ENCODE measurements at places on chromosomes 1 and 21. TPM values are rescaled to one million over a fixed set of nuclear protein-coding genes. Genes with fewer than 3 reads are reported as not detected.

Gene VCAM1
- total RNA-seq = not detected

- H3K27me3 ChIP-seq = no peaks in the 10 kb centered on the region
- H3K4me3 ChIP-seq = no peak overlapping the region
- no peaks in the 10 kb centered on the region for H3K36me3 ChIP-seq
- H3K27ac ChIP-seq = no peak overlapping the region
- peaks cover 22% of the 10 kb centered on the region for H3K4me1 ChIP-seq
These were observed 820 bp upstream of the TTF2 start for GRCh38 chr1:117059334-117059677.

DNA sequence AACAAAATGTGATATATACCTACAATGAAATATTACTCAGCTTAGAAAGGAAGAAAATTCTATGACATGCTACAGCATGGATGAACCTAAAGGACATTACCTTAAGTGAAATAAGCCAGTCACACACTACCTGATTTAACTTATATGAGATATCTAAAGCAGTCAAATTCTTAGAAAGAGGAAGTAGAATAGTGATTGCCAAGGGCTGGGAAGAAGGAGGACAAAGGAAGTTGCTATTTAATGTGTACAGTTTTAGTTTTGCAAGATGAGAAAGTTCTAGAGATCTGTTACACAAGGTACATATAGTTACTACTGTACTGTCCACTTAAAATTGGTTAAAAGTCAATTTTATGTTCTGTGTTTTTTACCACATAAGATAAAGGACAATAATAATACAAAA is 87.5 kb upstream of the KCTD3 start:
- no peaks in the 10 kb centered on the region for H3K36me3 ChIP-seq
- H3K27me3 ChIP-seq = no peaks in the 10 kb centered on the region
- H3K4me1 ChIP-seq = no peaks in the 10 kb centered on the region
- no peak overlapping the region for H3K27ac ChIP-seq
- H3K4me3 ChIP-seq = no peak overlapping the region

GRCh38 chr1:37498872-37499617 is 15.5 kb downstream of the MEAF6 start:
- no peaks in the 10 kb centered on the region for H3K27me3 ChIP-seq
- H3K36me3 ChIP-seq = no peaks in the 10 kb centered on the region
- no peak for DNase-seq
- H3K4me3 ChIP-seq = no peak overlapping the region

Measured in T-helper 17 cell (primary cell).